ENCODE measurements at places on chromosomes 7 and 10.

DNA sequence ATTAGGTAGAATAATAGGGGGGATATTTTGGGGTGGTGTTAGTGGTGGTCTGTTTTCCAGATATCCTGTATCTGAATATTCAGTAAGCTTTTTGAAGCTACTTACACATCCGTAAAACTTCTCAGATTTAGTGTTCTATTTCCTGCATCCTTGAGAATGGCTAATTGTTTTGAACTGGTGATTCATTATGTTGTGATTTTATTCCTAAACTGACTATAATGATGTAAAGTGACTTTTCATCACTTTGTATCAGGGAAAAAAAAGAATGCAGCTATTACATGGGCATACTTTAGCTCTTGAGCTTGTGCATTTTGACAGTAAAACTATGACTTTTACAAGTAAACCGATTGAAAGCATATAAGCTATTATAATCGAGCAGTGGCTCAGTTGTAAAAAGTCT lies 18.2 kb downstream of the WAC start:
- DNase-seq = no peak

- DNase-seq = peak; percentile 56
Measured at GRCh38 chr10:112950714-112951358, 789 bp downstream of the TCF7L2 start.

GRCh38 chr10:14478604-14479003 lies 147.9 kb upstream of the FRMD4A start:
- peak; percentile 62 for DNase-seq

GRCh38 chr7:2559283-2559950 lies 638 bp downstream of the IQCE start:
- DNase-seq = peak; percentile 84

DNA sequence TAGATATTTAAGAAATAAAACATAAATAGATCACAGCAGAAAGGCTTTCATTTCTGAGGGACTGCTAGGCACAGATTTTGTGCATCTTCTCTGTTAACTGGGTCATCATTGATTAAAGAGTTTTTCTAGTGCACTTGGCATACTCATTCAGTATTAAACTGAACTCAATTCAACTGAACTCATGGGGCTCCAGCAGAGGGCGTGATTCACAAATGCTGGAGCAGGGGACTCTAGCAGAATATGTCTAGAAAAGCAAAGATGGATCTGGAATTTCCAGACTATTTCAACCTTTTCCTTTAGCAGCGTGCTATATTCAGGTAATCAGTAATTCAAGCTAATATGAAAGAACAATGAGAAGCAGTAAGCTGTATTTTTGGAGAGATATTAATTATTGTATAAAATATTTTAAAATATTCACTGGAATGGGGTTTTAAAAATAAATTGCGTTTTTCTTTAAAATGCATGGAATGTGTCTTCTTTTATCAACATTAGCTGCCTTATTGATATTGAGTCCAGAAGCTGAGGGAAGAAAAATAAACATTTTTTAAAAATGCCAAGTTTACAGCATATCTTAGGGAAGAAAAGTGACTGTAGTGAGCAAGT lies 296.8 kb upstream of the CACNA2D1 start:
- no peak for DNase-seq

DNA sequence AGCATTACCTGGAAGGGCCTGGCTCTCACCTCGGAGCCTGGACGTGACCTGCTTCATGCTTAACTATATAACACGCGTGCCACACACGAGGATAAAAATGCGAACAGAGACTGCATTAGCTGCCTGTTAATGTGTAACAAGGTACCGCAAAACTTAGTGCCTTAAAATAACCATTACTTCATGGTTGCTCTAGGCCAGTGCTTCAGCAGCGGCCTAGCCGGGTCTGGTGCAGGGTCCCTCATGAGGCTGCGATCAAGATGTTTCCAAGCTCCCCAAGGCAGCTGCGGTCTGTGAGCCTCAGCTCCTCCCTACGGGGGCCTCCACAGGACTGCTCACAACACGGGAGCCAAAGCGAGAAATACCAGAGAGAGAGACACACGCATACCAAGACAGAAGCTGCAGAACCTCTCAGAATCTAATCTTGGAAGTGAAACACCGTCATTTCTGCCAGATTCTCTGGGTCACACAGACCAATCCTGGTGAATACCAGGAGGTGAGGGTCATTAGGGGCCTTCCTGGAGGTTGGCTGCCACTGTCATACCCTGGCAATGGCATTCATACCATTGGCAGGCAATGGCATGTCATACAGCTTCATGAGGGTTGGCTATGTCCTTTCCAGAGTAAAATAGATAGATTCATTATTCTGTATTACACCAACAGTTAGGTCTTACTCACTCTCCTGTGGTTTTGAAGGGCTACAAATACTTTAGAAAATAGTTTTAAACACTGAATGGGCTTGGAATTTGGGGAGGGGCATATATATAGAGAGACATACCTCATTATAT lies 94.5 kb downstream of the HIPK2 start:
- no peak for DNase-seq

DNA sequence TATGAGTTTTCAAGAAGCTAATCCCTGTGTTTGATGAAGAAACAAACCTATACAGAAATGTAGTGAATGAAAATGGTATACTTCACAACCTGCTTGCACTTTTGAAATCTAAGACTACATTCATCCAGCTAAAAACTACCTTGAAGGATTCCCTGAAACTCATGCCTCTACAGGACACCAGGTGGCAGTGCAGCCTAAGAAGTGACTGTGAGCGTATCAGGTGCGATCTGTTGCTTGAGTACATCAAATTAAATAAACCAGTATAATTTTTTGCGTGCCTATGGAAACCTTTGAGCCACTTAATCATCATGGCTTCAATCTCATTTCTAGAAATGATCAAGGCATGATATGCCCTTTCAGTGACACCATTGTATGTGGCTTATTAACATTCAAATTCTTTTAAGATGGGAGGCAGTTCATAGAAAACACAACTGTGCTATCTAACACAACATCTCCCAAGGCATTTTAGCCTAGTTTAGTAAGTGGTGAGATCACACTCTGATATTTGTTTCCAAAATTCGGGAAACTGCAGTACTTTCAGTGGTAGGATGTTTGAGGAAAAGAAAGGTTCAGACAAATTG lies 57.4 kb downstream of the PPP1R17 start:
- peak; percentile 81 for DNase-seq

DNA sequence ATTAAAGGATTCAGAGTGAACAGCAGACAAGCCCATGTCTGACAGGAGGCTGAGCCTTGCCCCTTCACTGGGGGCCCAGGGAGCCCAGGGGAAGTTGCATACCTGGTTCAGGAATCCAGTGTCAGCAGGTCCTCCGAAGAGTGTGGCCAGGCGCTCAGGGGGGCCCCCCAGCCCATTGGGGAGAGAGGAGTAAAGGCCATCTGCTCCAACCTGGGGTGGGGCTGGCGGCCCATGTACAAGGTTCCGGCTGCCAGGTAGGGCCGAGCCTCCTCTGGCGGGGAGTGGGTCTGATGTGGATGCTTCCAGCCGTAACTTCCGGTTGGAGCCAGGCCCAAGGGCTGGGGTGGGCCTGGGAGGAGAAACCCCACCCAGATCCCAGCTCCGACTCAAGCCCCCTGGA lies 2.3 kb downstream of the PSD start:
- DNase-seq = no peak

- DNase-seq = no peak
Measured at GRCh38 chr10:123724747-123725146, 58.6 kb downstream of the GPR26 start.

DNA sequence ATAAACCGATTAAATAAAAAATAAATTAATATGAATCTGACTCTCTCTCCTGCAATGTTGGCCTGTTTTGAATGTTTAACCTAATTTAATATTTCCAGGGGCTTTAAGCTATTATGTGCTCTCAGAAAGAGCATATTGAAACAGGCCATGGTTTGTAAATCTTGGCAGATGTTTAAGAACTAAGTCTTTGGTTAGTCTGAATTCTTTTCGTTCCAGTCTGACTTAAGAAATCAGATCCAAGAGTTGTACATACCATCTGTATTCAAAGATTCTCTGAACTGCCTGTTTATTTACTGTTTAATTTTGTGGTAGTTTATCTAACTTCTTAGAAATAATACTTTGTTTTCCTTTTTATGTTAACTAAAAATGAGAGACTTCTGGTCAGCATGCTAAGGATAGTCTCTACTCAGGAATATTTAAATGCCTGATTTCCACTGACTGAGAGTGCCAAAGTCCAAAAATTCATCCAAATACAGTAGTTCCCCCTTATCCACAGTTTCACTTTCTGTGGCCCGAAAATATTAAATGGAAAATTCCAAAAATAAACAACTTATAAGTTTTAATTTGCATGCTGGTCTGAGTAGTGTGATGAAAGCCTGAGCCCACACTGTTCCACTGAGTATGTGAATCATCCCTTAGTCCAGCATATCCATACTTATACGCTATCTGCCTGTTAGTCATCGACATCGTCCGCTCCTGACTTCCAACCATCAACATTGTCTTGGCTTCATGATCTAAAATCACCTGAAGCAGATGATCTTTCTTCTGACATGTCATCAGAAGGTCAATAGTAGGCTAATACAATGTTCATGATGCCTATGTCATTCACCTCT lies 238.1 kb upstream of the CSTF2T start:
- no peak for DNase-seq

- DNase-seq = no peak
Measured at GRCh38 chr7:35676211-35676610, 18.7 kb downstream of the HERPUD2 start.

- DNase-seq = no peak
Measured at GRCh38 chr7:148698007-148698396, 701 bp upstream of the CUL1 start.

DNA sequence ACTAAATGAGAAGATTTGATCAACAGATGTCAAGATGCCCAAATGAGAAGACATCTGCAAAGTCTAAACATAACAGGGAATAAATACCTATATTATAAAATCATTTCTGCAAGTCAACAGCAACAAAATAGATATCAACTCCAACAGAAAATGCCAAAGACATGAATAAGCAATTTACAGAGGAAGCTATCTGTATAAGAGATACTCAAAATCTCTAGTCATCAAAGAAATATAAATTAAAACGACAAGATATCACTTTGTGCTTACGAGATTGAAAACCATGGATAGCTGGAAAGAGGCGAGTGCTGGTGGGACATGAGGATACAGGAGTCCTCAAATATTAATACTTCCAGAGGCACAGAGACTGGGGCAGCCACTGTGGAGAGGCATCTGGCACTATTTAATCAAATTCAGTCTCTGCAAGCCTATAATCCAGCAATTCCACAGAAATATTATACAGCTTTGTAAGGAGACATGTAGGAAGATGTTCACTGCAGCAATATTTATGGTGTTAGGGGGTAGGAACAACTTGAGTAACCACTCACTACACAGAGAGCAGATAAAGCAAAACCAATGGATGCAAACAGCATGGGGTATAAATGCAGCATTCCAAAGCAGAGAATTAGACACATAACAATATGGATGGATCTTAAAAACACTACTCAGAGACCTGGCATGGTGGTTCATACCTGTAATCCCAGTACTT lies 4.8 kb downstream of the DNMBP start:
- DNase-seq = no peak

DNA sequence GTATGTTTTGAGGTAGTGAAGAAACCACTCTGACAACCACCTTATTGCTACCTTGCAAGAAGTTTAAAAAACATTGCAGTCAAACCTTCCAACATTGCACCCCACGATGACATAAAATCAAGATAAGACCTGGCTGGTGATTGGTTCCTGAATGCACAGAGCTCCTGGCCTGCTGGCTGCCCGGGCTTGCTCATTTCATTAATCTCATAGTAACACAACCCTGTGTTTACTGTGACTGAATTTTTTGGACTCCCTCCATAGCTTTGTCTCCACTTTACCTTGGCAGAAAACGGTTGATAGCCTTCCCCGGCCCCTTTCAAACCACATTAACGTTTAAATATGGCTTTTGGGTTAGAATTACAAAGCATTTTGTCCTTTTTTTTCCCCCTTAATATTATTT lies 27.5 kb downstream of the VWA2 start:
- DNase-seq = no peak

DNA sequence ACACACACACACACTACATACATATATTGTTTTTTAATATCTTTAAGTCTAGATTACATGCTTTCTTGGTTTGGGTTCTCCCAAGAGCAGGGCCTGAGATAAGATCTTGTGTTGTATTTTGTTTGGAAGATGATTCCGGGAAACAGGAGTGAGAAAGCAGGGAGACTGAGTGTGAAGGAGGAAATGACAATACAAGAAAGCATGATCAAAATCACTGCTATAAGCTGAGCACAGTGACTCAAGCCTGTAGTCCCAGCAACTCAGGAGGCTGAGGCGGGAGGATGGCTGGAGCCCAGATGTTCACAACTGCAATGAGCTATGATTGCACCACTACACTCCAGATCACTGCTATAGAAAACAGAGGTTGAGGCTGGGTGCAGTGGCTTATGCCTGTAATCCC lies 267.6 kb downstream of the SKIDA1 start:
- DNase-seq = no peak

GRCh38 chr7:51006483-51007235 lies 224.0 kb upstream of the GRB10 start:
- DNase-seq = no peak

DNA sequence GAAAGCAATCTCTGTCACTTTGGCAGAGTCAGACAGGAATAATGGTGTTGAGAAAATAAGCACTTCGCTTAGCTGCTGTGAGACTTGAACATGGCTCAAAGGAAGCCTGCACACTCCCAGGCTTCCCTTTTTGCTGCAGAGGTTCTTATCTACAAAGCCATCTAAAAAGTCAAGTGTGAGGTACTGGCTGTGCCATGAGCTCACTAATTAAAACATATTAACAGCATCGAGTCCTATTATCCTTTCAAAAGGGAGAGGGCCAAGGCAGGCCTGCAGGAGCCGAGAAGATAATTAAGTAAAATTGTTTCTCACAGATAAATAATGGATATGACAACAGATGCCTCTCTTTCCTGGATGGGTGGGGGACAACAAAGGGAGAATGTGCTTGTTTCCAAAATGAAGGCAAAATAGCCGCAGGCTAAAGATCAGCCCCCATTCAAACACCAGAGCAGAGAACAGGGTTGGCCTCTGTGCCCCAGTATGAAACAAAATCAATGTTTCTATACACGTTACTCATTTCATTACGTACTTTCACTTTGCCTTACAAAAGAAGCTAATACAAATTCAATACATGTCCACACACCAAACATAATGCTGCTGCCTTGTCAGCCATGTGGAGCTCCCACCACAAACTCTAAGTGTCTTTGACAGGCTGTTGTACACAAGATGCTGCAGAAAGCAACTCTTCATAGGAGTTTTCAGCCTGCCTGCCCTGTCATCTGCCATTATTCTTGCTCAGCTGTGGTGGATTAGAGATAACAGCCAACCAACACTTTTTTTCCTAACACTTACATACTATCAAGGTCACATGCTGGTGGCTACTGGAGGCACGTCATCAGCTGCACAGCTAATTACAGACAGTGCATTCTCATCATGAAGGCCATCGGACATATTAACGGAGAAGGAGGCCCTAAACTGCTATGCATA lies 55.3 kb downstream of the ELAPOR2 start:
- DNase-seq = no peak

DNA sequence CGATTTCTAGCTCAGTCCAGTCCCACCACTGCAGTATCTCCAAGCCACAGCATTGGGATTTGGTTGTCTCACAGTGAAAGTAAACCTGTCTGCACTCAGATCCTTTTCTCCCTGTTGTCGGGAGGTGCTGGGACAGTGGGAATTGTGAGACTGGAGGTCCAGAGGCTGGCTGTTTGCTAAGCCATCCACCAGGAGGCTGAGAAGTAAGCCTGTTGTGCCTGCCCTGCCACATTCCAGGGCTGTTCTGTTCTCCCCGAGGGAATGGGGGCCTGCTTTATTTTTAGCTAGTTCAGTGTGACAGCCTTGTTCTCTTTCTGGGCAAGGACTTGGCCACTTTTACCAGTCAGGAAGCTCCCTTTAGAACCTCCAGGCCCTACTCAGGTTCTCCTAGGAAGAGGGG lies 54.9 kb downstream of the HK1 start:
- no peak for DNase-seq

- no peak for DNase-seq
Measured at GRCh38 chr10:51699145-51699474, 285 bp downstream of the CSTF2T start.
